Astrocyte (in vitro differentiated cells and primary cell): ENCODE measurements at places on chromosomes 3 and 15. TPM values are rescaled to one million over a fixed set of nuclear protein-coding genes. Genes with fewer than 3 reads are reported as not detected.

DNA sequence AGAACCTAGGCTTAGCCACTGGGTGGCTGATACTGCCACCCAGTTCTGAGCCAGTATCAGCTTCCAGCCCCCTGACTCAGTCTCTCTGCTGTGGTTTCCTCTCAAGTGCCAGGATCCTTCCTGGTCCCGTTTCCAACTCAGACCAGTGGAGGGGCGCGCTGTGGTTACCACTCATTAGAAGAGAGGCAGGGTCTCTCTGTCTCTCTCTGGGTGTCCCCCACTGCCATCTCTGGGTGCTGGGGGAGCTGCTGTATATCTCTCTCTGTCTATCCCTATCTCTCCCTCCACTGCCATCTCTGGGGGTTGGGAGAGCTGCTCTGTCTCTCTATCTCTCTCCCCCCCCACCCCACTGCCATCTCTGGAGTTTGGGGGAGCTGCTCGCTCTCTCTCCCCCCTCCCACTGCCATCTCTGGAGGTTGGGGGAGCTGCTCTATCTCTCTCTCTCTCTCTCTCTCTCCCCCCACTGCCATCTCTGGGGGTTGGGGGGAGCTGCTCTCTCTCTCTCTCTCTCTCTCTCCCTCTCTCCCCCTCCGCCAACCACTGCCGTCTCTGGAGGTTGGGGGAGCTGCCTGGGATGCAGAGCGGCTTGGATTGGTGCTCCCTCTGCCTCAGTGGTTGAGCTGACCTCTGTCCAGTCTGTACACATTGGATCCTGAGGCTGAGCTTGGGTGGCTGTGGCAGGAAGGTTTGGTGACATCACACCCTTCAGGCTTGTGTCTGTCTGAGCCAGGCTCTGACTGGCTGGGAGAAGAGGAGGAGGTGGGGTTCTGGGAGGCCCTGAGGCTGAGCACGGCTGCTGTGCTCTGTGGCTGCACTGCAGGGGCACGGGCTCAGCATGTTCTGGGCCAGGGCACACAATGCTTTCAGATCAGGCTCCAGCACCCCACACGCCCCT is 98.9 kb downstream of the APBA2 start:
- H3K36me3 ChIP-seq, result no peaks in the 10 kb centered on the region
- no peak overlapping the region for H3K27ac ChIP-seq
- no peaks in the 10 kb centered on the region for H3K27me3 ChIP-seq
- peak; percentile 64 for DNase-seq

DNA sequence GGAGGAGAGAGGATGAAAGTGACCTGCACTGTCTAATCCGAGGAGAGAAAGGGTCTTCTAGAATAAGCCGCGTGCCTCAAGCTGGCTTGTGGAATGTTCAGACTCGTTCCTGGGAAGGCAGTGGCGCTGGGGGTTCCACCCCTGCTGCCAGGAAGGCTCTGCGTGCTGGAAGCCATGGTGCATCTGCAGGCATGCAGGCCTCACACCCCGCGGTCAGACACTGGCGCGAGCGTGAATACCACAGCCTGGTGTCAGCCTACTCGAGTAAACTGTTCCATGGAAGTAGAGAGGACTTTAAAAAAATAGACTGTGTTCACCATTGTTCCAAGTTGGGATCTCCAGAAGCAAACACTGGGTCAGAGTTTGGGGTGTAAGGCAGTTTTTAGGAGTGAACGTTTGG is 25.9 kb upstream of the GABRG3 start:
- no peak overlapping the region for H3K27ac ChIP-seq
- no peaks in the 10 kb centered on the region for H3K4me1 ChIP-seq
- DNase-seq, result no peak
- no peaks in the 10 kb centered on the region for H3K27me3 ChIP-seq
- no peak overlapping the region for H3K4me3 ChIP-seq
- no peaks in the 10 kb centered on the region for H3K36me3 ChIP-seq

- no peaks in the 10 kb centered on the region for H3K36me3 ChIP-seq
- peak; percentile 82 for DNase-seq
- H3K4me3 ChIP-seq, result no peak overlapping the region
- peaks cover 5% of the 10 kb centered on the region for H3K4me1 ChIP-seq
Observed at GRCh38 chr3:108488631-108489030, 21.8 kb downstream of the MYH15 start.

DNA sequence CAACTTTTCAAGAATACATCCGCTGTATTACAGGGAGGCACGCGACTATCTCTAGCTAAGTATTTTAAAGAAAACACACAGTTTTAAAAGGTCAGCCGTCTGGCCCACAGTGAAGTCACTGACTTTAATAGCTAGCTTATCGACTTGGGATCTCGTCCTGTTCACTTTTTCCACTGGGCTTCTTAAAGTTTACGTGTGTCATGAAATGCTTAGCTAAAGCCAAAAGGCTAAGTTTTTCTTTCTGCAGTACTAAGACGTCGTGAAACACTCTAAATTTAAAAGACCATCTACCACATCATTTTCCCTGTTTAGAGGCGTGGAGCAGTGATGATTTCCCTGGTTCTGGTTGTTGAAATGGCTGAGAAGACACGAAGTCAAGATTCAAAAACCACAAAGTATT is 27.1 kb downstream of the LRIG1 start:
- H3K4me1 ChIP-seq, result peaks cover 52% of the 10 kb centered on the region
- peak overlapping the region; percentile 41 for H3K4me3 ChIP-seq

GRCh38 chr3:49270156-49270500 is 6.9 kb downstream of the C3orf62 start:
- H3K27me3 ChIP-seq, result no peaks in the 10 kb centered on the region
- H3K4me1 ChIP-seq, result no peaks in the 10 kb centered on the region
- no peak overlapping the region for H3K27ac ChIP-seq
- no peak overlapping the region for H3K4me3 ChIP-seq
- no peak for DNase-seq

DNA sequence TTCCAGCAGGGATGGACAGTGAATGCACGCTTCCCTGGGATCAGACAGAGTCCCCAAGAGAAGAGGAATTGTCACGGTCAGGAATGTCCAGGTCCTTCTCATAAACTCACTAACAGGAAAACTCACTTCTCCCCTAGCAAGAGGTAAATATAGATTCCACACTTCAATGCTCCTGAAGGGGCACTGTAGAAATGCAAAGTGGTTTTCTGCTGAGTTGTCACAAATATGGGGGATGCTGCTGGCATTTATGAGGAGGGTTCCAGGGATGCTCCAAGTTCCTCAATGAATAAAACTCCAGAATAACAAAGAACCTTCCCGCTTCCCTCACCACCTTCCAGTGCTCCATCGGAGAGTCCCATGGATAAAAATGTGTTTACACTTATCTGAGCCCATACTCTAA is 423.4 kb downstream of the MAGI1 start:
- H3K4me3 ChIP-seq, result no peak overlapping the region
- no peak for DNase-seq
- H3K27me3 ChIP-seq, result no peaks in the 10 kb centered on the region
- H3K36me3 ChIP-seq, result no peaks in the 10 kb centered on the region

- no peak overlapping the region for H3K27ac ChIP-seq
- no peak overlapping the region for H3K4me3 ChIP-seq
- no peaks in the 10 kb centered on the region for H3K36me3 ChIP-seq
- peaks cover 5% of the 10 kb centered on the region for H3K4me1 ChIP-seq
- H3K27me3 ChIP-seq, result peaks cover 5% of the 10 kb centered on the region
Observed at GRCh38 chr3:133457465-133458067, 57.7 kb downstream of the BFSP2 start.

SLC9C1 gene
- not detected in 2 replicates for total RNA-seq

RPUSD3 gene
- 35.4 and 36.2 TPM in 2 replicates for total RNA-seq

PCLAF gene
- 1.8 and 2.5 TPM in 2 replicates for total RNA-seq

RMDN3 gene
- 32.0 and 32.6 TPM in 2 replicates for total RNA-seq

CNTN4 gene
- not detected in 2 replicates for total RNA-seq
